ENCODE measurements at places on chromosomes 4 and X. TPM values are rescaled to one million over a fixed set of nuclear protein-coding genes. Genes with fewer than 3 reads are reported as not detected.

DNA sequence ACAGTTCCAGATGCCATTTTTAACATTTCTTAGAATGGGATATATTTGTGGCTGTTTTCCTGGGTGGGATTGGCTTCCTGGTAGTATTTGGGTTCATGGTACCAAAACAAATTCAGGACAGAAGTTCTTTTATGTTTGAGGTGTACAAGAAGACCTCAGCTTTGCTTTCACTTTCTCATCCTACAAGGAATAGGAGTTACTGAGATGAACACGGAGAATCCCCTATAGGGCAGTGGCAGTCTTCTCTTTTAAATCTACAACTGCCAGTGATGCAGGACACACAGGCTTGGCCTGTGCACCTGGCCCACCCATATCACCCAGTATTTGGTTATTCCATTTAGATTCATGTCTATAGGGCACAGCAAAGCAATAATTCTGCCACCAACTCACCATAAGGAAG, 35.2 kb downstream of the SLC10A7 start:
- no peak for DNase-seq

DNA sequence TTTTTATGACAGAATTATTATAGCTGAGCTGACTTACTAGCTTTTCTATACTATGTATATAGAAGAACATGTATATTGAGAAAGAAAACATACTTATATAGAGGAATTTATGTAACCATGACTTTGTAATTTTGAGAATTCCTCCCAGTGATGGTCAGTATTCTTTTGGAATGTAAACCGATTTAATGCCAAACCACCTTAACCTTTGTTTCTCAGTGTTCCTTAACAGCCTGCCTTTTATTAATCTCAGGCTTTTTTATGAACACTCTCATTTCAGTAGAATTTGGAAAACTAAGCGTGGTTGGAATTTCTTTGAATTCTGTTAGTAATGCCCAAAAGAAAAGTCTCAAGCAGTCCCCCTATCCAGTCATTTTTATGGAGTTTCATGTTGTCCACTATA, 47.0 kb downstream of the MOSPD2 start:
- no peak for DNase-seq

DNA sequence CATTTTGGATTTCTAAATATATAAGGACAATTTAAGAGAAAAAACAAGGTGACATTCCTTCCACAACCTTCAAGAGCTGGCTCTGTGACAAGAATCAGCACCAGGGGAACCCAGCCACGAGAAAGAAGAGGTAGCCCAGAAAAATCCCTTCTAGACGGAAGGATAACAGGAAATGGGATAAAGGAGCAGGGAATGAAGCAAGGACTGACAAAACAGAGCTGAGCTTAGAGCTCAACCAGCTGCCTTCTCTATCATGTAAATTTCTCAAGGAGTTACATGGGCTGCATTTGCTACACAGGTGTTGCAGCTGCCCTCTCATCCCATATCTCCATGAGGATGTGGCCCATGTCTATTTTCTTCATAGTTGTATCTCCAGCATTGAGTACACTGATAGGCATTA, 154.2 kb upstream of the PRDX4 start:
- no peak for DNase-seq

DNA sequence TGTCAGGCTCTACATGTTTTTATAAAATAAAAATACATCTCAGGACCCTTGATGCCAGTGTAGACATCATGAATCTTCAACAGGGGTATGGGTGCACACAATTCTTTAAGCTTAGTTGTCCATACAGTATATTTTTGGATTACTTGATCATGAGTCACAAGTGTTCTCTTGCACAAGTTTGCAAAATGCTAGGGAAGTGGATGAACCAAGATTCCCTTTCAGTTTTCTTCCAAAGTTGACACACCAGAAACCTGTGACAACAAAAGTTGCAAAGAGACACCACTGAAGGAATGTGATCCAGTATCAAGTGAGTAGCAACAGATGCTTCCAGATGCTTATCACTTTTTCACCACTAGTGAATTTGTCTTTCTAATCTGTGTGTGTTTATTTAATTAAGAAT, 1021.2 kb downstream of the PCDH7 start:
- DNase-seq = no peak

- DNase-seq = no peak
Observed at GRCh38 chrX:35442421-35442820, 355.7 kb upstream of the MAGEB16 start.

- no peak for DNase-seq
Observed at GRCh38 chr4:37510626-37511025, 175.6 kb downstream of the RELL1 start.

- DNase-seq = no peak
Observed at GRCh38 chr4:105306158-105306781, 159.6 kb downstream of the TET2 start.

DNA sequence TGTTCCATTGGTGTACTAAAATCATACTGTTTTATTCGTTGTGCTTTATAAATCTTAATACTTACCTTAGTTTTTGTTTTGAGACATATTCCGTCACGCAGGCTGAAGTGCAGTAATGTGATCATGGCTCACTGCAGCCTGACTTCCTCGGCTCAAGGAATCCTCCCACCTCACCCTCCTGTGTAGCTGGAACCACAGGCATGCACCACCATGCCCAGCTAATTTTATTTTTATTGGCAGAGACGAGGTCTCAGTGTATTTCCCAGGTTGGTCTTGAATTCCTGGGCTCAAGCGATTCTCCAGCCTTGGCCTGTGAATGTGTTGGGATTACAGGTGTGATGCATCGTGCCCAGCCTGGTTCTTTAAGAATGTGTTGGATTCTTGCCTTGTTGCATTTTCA, 24.4 kb upstream of the DCK start:
- no peak for DNase-seq

DNA sequence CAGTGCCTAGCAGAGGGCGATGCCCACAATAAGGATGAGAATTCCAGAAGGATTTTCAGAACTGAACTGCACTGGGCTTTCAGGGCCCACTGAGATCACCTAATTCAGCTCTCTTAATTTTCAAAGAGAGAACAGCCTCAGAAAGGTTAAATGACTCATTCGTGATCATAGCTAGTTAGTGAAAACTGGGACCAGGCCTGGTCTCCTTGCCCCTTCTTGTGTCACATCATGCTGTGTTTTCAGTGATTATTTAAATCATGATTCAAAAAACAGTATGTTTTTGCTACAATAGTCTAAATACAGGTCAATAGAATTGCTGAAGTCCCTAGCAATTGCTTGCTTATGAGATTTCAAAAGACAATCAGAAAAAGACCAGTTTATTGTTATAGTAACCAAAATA, 136.4 kb upstream of the PLAC1 start:
- no peak for DNase-seq

DNA sequence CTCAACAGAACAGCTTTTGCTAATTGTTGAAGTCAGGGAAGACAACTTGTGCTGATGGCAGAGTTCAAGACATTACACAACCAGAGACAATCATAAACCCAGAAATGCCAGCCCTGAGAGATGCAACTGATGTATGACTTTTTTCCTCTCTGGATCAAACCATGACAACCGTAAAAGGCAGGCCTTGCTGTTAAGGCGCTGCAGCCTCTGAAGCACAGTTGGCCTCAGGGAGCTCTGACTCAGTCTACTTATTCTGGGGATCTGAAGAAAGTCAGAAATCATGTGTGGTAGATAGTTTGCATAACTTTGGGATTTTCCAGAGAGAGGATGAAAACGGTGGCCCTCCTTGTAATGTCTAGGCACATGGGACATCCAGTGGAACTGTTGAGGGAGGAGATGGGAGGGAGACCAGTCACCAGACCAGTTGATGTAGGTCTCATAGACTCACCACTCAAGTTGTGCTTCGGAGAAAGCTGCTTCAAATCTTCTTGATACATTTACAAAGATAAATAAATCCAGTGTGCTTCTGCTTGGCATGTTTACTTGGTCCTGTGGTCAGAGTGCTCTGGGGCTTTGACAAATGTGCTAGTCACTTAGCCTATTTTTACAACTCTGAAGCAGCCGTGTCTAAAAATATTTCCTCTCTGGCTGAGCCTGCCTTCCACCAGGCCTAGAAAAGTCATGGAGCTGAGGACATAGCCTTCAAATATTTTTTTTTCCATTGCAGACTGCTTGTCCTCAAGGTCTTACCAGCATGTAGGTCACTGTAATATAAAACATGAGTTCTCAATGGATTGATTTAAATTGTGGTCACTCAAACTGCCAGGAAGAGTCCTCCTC, 7.5 kb downstream of the HADH start:
- no peak for DNase-seq

DNA sequence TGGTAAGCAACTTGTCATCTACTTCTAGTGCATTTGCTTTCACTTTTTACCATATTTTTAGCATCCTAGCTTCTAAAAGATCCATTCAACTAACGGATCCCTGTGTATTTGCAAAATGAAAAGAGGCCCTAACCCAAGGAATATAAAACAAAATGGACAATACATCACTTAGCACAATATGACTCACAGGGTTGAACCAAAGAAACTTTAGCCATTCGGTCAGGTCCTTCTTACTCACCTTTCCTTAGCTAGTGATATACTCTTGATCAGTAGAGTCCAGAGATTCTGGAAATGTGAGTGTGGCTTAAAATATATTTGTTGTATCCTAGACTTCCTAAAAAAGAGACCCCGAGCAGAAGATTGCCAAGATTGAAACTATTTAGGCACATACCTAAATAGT, 19.5 kb downstream of the TMPRSS11E start:
- DNase-seq = no peak

- no peak for DNase-seq
Observed at GRCh38 chrX:73562458-73562857, 539 bp upstream of the CHIC1 start.

GRCh38 chr4:88446124-88446523, 10.8 kb upstream of the HERC5 start:
- no peak for DNase-seq

GRCh38 chr4:117164338-117164737, 79.0 kb upstream of the TRAM1L1 start:
- no peak for DNase-seq

DNA sequence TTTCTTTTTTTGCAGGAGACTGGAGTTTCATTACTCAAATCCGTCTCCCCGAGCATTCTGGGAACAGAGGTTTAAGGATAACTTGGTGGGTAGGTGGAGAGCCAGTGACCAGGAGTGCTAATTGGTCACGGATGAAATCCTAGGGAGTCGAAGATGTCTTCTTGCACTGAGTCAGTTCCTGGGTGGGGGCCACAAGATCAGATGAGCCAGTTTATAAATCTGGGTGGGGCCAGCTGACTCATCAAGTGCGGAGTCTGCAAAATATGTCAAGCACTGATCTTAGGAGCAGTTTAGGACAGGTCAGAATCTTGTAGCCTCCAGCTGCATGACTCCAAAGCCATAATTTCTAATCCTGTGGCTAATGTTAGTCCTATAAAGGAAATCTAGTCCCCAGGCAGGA, 741.3 kb downstream of the PCDH7 start:
- no peak for DNase-seq

DNA sequence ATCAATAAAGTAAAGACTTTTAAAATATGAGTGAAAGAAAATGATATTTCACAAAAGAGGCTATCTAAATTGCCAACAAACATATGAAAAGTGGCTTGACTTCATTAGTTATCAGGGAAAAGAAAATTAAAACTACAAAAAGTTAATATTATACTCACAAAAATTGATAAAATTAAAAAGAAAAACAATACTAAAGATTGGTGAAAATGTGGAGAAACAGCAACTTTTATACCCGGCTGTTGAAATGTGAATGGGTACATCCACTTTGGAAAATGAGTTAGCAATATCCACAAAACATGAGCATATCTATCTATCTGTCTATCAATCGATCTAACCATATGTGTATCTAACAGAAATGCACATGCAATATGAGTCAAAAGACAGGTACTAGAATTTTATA, 122.3 kb downstream of the ANAPC10 start:
- DNase-seq = no peak

DNA sequence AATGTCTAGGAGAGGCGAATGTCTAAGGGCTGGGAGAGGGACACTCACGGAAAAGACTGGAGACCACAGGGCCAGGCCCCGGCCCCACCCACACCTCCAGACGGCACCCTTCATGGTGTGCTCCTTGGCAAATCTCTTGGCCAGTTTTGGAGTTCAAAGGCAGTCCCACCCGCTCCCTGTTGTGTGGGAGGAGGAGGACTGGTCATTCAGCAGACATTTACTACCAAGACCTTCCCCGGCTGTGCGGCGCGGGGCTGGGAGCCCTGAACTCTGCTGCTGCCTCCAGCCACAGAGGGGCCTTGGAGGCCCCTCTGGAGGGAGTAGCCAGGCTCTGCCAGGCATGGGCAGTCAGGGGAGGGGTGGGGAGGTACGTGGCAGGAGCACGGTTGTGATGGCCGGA, 8.7 kb upstream of the TBC1D14 start:
- DNase-seq = no peak

- no peak for DNase-seq
Observed at GRCh38 chr4:27759611-27760575, 899.3 kb downstream of the STIM2 start.

DNA sequence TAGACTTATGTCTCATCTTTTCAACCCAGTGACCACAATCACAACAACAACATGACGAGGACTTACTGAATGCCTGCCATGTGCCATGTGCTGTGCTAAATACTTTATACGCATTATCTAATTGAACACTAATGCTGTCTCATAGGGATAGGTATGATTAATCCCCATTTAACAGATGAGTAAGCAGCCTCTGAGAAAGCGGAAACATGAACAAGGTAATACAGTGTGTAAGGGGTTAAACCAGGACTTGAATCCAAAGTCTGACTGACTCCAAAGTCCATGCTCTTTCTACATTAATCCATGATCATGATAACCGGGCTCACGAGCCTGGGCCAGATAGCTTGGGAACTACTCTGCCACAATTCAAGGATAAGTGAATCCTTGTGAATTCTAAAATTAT, 105.3 kb upstream of the MBNL3 start:
- no peak for DNase-seq

DNA sequence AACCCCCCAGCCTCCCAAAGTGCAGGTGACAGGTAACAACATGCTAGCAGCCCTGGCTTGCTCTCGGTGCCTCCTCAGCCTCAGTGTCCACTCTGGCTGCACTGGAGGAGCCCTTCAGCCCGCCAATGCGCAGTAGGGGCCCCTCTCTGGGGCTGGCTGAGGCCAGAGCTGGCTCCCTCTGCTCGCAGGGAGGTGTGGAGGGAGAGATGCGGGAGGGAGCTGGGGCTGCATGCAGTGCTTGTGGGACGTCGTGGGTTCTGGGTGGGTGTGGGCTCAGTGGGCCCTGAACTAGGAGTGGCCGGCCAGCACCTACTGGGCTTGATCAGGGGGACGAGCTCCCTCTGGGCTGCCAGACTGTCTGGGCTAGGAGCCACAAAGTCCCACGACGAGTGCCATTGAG, 14.4 kb downstream of the C4orf46 start:
- DNase-seq = no peak

GRCh38 chrX:133579631-133580030, 164.3 kb upstream of the GPC4 start:
- DNase-seq = no peak

The BTC gene
- polyA plus RNA-seq = 0.43 TPM

The MTNR1A gene
- not detected for polyA plus RNA-seq

The SSX2 gene
- not detected for polyA plus RNA-seq

The RHOXF2B gene
- not detected for polyA plus RNA-seq

The TNIP3 gene
- 0.02 TPM for polyA plus RNA-seq

The DDIT4L gene
- 0.13 TPM for polyA plus RNA-seq

The SHROOM3 gene
- polyA plus RNA-seq = 9.1 TPM

The NWD2 gene
- polyA plus RNA-seq = not detected

The CSAG3 gene
- polyA plus RNA-seq = not detected

The ASB11 gene
- not detected for polyA plus RNA-seq

The ASB12 gene
- 0.03 TPM for polyA plus RNA-seq

The PRR27 gene
- polyA plus RNA-seq = not detected

The LEF1 gene
- 0.33 TPM for polyA plus RNA-seq
